A673 (cell line): ENCODE measurements at places on chromosomes 1 and 21.
A peak's percentile ranks its signal among the peaks of the same experiment; 100 is the strongest.

DNA sequence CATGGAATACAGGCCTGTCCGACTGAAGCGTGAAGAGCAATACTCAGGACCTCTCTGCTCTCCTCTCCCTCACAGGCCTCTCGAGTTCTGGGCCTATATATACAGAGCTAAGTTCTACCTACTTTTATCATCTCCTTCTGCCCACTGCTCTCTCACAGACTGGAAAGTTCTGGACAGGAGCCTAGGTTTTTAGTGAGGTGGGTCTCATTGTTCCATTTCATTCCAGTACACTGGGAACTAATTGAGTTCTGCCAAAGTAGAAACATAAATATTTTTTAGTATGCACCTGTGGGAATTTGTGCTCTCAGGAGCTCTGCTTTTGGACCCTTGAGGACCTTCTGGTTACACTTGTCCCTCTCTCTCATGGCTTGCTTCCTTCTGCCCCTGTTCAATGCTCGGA is at the start of gene TEDDM1:
Gene TEDDM1 (minus strand): TSS at position 101 of the 400 bp plus-strand sequence. CDS start 182 bp downstream, outside the sequence.
- no peak for DNase-seq

GRCh38 chr21:45162115-45162514 is 87.7 kb downstream of the ADARB1 start:
- no peak for DNase-seq

- no peak for DNase-seq
Measured at GRCh38 chr21:38797470-38797869, 8.3 kb upstream of the ETS2 start.

- DNase-seq, result no peak
Measured at GRCh38 chr21:8997011-8997440, 1524.4 kb upstream of the TPTE start.

DNA sequence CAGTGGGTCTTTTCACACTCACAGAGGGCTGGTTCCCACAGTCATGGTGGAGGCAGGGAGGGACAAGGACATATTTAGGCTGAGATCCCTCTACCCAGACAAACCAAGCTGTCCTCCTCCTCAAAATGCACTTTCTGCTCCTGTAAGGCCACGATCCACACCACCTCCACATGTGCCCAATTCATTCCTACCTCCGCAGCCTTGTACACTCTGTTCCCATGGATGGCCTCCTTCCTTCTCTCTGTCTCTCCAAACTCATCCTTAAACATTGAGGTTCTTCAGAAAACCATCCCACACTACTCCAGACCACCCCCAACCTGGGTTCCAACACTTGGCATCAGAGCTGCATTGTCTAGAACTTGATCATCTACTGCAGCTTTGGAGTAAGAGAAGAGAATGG is 404.3 kb upstream of the BEND5 start:
- DNase-seq, result no peak

DNA sequence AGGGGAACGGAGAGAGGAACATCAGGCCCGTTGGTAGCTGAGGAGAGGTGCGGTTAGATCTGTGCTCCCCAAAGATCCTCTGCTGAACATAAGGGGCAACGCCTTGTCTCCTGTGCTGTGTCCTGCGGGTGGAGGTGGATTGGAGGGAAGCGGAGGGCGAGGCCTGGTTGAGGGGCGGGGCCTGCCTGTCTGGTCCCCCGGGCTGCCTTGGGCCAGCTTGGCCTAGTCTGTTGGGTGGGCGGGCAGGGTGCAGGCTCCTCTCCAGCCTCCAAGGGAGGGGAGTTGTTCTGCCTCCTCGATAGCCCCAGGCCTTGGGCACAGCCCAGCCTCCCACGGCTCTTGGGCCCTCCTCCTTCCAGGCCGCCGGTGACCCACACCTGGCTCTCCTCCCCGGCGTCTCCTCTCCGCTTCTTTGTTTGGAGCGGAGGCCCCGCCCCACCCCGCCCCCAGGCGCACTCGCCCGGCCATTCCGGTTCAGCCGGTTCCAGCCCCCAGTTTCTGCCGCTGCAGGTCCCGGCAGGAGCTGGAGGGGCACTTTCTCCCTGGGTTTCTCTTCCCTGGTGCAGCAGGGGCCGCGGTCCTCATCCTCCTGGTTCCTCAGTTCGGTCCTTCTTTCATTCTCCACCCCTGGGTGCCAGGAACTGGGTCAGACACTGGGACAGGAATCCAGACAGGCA is 19.4 kb downstream of the PTPRF start:
- no peak for DNase-seq

DNA sequence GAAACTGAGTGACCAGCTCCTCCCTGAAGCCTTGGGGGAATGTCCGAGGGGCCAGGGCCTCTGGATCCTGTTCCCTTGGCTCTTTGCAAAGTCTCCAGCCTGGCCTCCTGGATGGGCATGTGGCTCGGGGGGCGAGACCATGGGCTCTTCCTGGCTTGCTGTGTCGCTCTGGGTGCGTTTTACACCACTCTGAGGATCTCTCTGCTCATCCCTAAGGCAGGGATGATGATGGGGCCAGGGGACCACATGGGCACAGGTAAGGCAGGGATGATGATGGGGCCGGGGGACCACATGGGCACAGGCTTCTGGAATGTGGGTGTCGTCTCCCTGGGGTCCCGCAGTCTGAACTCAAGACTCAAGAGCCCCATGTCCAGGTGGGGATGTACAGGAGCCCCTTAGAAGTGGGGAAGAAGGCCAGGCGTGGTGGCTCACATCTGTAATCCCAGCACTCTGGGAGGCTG is 17.7 kb downstream of the TP73 start:
- no peak for DNase-seq

GRCh38 chr1:212700892-212701819 is 1.5 kb upstream of the BATF3 start:
- DNase-seq, result peak; percentile 33

DNA sequence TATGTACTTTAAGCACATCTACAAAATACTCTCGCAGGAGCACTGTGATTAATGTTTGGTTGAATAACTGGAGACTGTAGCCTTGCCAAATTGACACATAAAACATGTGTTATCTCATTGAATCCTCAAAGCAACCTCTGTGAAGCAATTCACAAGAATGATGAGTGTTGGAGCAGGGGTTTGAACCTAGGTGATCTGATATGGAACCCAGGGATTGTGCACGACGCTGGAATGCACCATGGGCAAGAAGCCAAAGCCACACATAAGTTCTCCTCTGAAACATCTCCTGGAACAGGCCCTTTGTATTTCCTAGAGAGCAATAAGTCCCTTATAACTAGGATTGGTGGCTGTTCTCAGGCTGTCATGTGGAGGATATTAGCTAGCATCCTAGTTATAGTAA is 124.6 kb upstream of the IVNS1ABP start:
- DNase-seq, result peak; percentile 30

- no peak for DNase-seq
Measured at GRCh38 chr1:179205284-179205683, 24.2 kb downstream of the ABL2 start.

GRCh38 chr1:204574865-204575163 is 58.6 kb downstream of the MDM4 start:
- no peak for DNase-seq

- DNase-seq, result peak; percentile 67
Measured at GRCh38 chr1:15843826-15844572, 3.5 kb upstream of the SPEN start.

GRCh38 chr1:232628335-232629249 is 1.3 kb downstream of the SIPA1L2 start:
- DNase-seq, result peak; percentile 71

GRCh38 chr1:37817481-37817880 is 9.5 kb upstream of the YRDC start:
- DNase-seq, result peak; percentile 20

DNA sequence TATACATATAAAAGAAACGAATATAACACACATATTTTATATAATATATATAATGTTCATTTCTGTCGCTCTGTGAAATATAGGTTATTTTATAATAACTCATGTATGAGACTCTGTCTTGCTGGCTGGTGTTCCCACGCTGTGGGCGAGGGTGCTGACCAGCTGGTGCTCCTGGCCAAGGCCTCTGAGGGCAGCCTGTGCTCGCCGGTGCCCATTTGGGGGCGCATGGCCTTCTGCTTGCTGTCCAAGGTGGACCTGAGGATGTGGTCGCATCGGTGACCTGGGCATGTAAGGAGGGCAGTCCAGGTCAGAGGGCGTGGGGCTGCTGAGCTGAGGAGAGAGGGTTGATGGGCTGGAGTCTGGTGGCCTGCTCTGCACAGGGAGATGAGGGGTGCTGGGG is 1.1 kb upstream of the PCP4 start:
- DNase-seq, result no peak

DNA sequence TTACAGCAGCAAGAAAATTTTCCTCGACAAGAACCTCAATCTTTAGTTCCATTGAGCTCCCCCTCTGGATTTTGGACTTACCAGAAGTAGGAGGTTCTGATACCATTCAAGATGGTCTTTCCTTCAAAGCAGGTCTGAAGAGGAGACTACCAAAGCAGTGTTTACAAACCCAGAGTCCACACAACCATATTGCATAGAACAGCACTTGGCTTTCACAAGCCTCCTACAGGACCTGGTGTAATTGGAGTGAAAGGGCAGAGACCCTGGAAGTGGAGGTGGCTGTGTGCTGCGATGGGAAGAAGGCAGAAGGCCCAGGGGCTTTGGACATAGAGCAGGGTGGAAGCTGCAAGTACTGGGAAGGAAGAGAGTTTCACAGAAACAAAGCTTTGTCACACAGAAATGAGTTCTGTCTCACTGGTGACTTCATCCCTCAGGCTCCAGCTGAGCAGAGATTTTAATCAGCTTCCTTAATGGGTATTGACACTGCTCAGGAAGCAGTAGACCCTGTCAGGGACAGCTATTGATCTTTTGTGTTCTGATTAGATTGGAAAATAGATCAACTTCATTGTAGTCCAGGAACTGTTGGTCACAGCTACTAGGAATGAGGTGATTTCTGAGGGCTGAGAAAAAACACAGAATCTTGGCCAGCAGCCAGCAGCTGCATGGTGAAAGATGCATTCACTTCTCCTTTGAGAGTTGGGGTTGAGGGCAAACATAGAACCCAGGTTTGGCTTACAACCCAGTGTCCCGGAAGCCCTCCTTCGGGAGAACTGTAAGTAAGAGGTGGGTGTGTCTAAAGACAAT is 124.0 kb downstream of the SYT2 start:
- DNase-seq, result peak; percentile 64

DNA sequence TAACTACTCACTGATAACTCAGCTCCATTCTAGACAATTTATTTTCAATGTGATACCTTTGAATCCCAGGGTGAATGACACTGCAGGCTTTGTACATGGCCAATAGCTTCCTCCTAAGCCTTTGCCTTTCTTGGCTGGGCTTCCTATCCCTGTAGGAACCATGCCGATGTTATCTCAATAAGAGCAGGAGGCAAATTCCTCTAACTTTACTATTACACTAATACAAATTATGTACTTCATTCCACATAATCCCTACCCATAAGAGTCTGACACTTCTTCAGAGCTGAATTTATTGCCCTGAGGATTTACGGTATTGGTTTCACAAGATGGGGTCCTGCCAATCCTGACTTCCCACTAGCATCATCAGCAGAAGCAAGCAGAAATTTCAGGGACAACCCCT is 14.0 kb downstream of the TGFBR3 start:
- DNase-seq, result no peak

- DNase-seq, result no peak
Measured at GRCh38 chr1:103931891-103932290, 182.2 kb downstream of the AMY1C start.

- DNase-seq, result peak; percentile 80
Measured at GRCh38 chr1:38138498-38139233, 92.1 kb upstream of the POU3F1 start.

- DNase-seq, result no peak
Measured at GRCh38 chr1:103109311-103109920, 1.1 kb upstream of the COL11A1 start.

GRCh38 chr1:100955322-100955721 is 59.4 kb downstream of the SLC30A7 start:
- peak; percentile 86 for DNase-seq

GRCh38 chr1:155015527-155016230 is 13.1 kb downstream of the ZBTB7B start:
- no peak for DNase-seq

GRCh38 chr1:9143250-9143649 is 14.3 kb upstream of the GPR157 start:
- DNase-seq, result no peak

DNA sequence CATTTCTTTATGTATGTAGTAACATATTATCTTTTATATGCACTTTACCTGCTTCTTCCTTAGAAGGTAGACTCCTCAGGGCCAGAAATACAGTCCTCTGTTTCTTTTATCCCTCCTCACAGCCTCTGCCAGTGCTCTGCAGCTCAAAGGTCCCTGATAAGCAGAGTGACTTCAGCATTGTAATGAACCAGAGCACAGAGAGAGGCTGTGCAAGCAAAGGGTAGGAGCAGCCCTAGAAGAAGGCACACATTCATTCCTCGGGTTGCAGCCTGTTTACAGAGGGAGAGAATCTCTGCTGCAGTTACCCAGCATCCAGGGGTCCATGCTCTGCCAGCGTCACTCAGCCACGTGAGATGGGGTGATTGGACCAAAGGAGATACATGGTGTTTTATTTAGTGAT is 101.1 kb downstream of the RHOU start:
- DNase-seq, result no peak

DNA sequence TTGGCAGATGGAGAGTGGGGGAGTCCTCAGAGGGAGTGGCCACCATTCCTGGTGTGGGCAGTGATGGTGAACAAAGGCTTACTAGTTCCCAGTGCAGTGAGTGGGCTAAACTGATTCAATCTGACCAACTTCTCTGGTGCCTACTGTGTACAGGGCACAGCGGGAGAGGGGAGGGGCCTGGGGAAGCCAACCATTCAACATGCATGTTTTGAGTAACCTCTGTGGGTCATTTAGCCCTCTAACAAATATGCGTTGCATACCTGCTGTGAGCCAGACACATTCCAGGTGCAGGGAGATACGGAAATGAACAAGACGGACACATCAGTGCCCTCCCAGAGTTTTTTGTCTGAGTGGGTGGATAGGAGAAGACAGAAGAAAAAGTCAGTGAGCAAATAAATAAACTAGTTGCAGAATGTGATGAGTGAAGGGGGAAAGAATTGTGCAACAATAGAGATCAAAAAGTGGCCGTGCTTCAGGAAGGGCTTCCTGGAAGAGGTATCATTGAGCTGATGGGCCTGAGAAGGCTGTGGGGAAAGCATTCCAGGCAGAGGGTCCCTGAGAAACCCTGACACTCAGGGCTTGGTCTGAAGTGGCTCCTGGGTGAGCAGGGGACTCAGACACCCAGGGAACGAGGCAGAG is 78.8 kb downstream of the EPHB2 start:
- no peak for DNase-seq
